Heart left ventricle (tissue), 16 donors: ENCODE measurements at places on chromosomes 16 and 17. TPM values are rescaled to one million over a fixed set of nuclear protein-coding genes. Genes with fewer than 3 reads are reported as not detected.

DNA sequence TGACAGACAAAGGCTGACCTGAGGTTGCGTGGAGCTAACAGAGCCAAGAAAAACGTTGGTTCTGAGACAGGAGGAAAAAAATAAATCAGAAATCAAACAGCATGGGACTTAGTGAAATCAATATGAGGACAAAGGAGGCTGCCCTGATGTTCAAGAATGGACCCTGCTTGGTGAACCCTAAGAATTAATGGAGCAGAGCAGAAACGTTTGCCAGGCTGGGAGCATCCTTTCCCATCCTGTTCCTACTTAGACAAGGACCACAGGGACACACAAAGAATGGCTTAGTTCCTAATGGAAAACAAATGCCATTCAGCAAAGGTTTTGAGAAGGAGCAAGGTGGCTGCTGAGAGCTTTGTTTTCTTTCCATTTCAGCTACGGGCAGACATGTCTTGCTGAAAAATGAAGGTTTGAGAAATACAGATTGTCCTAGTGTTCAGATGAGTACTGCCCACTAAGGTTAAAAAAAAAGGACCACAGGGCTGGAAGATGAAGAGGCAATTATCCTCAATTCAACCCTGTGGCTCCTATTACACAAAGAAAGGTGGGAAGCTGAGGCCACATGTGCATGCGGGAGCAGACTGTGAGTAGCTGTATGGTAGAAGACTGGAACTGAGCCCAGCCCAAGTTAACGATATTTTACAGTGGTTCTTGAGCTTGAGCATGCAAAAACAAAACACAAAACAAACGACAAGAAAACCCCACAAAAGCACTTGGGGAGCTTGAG lies 230.1 kb downstream of the SLC39A11 start:
- no peak for DNase-seq

DNA sequence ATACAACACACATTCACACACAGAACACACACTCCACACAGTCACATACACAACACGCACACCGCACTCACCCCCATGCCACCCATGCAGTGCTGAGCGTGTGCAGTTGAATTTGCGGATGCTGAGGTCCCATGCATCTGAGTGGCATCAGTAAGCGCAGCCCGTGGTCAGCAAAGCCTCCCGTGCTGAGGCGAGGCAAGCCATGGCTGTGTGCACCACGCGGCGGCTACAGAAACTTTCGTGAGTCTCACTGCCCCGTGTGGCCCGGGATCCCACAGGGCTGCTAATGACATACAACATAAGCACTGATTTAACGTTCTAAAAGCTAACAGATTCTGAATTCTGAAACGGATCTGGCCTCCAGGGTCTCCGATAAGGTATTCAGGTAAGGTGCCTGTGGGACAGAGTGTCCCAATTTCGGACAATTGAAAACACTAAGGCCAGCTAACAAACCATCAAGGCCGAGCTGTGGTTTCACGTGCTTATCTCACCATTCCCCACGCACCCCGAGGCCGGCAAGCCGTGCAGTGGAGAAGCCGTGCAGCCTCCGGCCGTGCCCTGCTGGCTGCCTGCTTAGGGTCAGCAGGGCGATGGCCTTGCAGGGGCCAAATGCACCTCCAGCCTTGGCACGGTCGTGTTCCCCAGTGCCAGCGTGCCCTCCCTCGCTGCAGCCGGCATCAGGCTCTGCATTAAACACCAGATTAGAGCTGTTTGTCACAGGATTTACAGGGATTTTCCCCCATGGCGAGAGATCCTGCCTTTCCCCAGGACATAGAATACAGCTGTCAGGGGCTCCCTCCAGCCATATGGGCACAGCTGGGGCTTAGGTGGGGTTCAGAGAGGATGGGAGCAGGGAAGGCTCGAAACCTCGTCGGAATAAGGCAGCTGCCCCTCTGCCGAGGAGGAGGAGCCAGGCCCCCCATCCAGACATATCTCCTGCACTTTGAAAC lies 191.7 kb downstream of the C16orf95 start:
- no peak for DNase-seq

- DNase-seq = no peak
Observed at GRCh38 chr17:76545918-76546555, 6.2 kb downstream of the PRCD start.

DNA sequence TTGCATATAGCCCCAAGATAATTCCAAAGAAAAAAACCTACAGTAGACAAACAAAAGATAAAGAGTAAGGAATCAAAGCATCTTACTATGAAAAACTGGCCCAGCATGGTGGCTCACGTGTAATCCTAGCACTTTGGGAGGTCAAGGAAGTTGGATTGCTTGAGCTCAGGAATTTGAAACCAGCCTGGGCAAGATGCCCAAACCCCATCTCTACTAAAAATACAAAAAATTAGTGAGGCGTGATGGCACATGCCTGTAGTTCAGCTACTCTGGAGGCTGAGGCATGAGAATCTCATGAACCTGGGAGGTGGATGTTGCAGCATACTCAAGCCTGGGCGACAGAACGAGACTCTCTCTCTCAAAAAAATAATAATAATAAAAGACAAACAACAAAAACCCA lies 764.7 kb upstream of the KIF2B start:
- DNase-seq = no peak

MPP2 gene
- total RNA-seq = 16.9 TPM

DNA sequence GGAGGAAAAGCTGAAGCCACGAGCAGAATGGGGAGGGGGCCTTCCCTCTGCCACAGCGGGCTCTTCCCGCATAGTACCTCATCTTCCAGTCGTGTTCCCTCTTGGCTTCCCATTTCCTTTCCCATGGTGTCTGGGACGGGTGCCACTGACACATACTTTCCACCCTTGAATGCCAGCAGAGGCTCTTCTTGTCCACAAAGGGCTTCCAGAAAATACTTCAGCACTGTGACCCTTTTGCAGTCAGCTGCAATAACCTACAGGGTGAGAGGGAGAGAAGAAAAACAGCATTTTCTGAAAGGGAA lies 30.7 kb downstream of the HIC1 start:
- DNase-seq = peak; percentile 81

KRT40 gene
- not detected for total RNA-seq

LGALS9B gene
- not detected for total RNA-seq

- DNase-seq = peak; percentile 51
Observed at GRCh38 chr16:81443688-81444447, 740 bp upstream of the CMIP start.

DNA sequence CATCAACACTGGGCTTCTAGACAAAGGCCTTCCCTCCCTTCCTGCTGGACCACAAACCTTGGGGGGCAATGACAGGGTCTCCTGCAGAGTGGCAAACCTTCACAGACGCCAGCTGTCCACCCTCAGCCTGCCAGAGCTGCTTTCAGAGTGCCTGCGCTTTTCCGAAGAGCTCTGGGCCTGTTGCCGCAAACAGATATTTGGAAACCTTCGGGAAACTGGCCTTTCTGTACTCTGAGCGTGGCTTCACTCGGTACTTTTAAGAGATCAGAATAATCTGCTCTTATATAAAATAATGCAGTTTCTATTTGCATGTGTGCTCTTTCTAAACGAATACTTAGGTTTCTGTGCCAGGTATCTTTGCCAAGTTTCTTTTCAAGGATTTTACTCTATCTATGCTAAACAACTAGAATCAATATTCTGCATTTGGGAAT lies 152.1 kb upstream of the CHMP6 start:
- DNase-seq = no peak

- DNase-seq = no peak
Observed at GRCh38 chr16:79757163-79757562, 156.6 kb upstream of the MAF start.

CCL23 gene
- not detected for total RNA-seq

CHRNE gene
- total RNA-seq = 1.1 TPM

SCIMP gene
- 1.0 TPM for total RNA-seq
